ENCODE measurements at places on chromosomes 12 and 14.

- no peak for DNase-seq
Measured at GRCh38 chr12:106123551-106124081, 15.1 kb downstream of the NUAK1 start.

GRCh38 chr12:42807766-42808165, 218.2 kb upstream of the PRICKLE1 start:
- DNase-seq: no peak

DNA sequence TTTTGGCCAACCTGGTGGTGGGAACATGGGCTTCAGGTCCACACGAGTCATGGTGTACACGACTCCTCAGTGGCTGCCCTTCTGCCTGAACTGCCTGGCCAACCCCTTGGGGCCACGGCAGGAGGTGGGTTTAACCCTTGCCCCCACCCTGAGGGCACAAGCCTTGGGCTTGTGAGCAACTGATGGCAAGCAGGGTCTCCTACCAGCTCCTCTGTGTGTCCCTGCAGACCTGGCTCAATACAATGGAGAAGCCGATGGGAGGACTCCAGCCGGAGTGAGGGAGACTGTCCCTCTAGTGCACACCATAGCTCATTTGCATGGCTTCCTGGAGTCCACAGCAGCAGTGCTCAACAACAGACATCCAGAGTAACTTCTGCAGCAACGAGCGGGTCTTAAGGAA, 28.0 kb downstream of the JAG2 start:
- no peak for DNase-seq

DNA sequence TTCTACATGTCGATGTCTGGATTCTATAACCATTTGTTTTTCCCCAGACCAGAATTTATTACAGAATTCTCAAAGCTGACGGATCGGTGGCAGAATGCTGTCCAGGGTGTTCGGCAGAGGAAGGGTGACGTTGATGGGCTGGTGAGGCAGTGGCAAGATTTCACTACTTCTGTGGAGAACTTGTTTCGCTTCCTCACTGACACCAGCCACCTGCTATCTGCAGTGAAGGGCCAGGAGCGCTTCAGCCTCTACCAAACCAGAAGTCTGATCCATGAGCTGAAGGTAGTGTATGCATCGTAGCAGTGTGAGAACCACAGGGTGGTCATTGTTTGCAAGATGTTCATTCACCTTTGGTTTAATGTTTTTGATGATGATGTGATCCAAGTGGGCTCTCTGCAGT, 124.0 kb downstream of the ESR2 start:
- no peak for DNase-seq

DNA sequence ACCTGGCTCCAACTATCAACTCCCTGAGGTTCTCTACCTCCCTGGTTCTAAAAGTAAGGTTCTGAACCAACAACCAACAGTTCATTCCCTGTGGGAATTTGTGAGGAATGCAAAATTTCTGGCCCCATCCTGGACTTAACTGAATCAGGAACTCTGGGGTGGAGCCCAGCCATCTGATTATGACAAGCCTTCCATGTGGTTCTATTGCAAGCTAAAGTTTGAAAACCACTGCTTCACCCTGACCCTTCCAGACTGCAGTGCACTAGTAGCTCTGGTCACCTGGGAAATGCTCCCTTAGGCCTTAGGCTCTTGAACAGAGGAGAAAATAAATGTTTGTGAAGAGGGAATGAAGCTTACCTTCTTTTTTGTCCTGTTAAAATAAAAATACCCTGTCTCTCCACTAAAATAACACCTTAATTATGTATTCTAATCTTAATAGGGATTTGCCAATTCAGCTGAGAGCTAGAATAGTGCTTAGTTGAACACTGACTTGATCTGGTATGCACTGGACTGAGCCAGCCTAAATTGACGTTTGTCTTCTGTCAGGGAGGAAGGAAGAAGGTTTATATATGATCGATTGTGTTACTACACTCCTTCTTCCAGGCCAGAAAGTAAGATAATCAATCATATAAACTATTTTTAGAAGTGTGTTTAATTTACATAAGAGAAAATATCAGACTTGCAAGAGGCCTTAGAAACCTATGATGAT, 39.1 kb upstream of the DDHD1 start:
- no peak for DNase-seq

DNA sequence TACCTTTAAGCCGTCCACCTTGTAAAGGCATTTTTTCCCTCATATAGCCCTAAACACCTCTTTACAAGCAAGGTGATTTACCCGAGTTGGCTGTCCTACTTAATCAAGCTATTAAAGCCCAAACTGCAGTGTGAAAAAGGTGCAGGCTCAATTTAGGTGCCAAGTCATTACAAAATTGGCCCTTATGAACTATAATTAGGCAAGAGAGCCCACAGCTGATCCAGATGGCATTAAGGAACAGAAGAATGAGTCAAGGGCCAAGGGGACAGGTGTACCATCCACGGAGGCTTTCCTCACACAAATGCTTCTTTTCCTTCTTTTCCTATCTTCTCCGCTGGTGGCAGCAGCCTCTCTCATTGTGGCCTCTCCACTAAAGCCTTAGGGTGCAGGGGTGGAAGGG, 90.5 kb downstream of the TTC8 start:
- DNase-seq: no peak

DNA sequence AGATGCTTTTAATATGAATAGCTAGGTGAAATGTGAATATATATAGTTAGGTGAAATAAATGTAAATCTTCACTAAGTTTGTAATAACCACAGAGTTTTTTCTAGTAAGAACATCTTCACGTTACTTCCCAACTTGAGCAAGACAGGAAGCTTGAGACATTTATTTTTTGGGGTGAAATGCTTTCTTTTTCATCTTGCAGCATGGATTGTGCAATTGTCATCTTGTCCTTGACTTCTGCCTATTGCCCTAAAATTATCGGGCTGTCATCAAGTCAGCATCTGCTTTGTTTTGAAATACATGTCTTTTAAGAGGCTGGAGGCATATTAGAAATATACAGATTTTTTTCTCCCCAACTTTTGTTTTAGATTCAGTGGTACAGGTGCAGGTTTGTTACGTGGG, 433.9 kb downstream of the PCNX1 start:
- DNase-seq: no peak

DNA sequence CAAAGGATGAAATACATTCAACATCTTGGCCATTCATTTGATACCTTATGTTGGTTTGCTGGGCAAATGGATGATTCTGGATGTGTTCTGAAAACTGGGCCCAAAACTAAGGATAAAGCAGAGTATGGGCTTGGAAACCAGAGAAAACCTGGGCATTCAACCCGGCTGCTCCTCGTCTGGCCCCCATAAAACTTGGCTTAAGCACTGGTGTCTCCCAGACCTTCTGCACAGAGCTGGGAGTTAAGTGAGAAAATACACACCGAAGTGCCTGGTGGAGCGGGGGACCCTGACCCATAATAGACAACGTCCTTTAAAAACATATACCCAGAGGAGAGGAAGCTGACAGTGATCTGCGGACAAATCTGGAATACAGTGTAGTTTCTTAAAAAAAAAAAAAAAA, 112.5 kb downstream of the FOXN3 start:
- DNase-seq: no peak

GRCh38 chr14:96997996-96998395, 200.8 kb downstream of the VRK1 start:
- no peak for DNase-seq

GRCh38 chr12:118743896-118744700, 237.2 kb upstream of the SRRM4 start:
- no peak for DNase-seq

DNA sequence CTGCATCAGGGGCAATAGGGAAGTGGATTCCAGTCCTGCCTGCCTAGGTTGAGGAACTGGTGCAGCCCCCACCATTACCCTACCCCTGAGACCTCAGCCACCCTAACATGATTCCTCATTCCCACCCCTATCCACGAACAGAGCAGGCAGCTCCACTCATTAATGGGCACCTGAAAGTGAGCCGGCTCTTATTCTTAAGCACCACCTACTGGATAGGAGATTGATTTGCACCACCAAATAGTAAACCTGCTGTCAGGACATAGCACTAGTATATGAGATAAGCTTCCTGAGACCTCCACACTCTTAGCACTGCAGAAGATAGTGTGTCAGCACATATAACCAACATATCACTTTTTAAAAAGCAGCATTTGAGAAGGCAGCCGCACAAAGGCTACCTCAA, 573.2 kb downstream of the SOX5 start:
- DNase-seq: no peak

GRCh38 chr12:47828008-47828975, 8.6 kb upstream of the HDAC7 start:
- no peak for DNase-seq

GRCh38 chr12:9604287-9604686, 3.4 kb downstream of the KLRB1 start:
- no peak for DNase-seq

DNA sequence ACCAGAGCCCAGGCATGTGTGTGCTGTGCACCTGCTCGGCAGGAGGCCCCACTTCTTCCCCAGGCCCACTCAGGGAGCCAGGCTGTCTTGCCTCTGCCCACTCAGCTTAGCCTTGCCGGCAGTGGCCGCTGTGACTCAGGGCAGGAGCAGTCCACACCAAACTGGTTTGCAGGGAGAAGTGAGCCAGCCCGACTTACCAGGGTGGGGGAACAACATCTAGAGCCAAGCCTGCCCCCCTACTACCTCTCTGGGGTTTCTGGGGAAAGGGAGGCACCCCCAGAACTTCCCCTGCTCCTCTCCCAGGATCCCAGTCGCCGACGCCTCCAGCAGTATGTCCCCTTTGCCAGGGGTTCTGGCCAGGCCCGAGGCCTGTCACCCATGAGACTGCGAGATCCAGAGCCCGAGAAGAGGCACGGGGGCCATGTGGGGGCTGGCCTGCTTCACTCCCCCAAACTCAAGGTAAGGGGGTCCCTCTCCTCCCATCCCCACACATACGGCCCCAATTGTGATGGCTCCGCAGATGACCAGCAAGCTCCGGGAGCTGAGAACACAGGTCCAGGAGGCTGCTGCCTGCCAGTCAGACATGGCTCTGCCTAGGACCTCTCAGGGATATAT, 3.0 kb downstream of the PLEKHG6 start:
- DNase-seq: no peak

GRCh38 chr12:28051516-28052354, 79.2 kb upstream of the PTHLH start:
- DNase-seq: no peak

DNA sequence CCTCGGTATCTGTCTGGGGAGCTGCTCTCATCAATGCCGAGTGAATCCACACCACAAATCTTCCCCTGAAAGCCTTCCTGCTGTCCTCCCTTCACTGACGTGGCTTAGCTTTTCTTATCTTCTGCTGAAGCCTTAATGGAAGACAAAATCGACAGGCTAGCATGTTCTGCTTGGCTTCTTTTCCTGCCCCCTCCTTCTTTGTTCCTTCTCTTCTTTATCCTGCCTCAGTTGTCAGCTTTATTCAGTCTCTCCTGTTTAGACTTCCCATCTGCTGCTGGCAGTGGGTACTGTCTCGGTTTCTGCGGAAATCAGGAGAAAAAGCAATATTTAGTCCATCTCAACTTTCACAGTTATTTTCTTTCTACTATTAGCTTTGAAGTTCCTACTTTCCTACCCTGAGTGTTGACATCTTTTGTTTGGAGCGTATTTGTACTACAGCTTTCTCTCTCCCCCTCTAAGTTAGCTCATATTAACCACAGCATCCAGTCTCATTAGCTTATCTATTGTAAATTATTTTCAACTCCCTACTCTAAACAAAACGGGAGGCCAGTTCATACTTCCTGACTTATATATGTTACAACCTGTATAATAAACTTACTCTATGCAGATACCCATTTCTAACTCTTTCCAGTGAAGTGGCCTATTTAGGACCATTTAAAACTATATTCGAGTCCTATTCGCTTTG, 226.0 kb downstream of the DACT1 start:
- no peak for DNase-seq

DNA sequence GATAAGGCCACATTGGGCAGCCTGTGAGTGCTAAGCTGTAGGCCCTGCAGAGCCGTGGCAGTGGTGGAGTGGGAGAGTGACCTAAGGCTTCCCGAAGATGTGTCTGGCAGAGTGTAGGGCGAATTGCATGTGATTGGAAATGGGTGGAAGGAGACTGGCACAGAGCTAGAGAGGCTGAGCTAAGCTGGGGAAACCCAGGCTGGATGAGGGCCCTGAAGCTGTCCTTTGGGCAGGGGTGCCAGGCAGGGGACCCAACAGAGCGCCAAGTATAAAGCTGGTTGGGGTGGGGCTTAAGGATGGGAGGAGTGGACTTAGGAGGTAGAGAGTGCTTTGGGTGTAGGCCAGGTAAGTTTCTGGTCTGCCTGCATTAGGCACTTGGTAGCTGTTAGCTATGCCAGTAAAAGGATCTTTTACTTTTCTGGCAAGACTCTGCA, 47.9 kb downstream of the WDR20 start:
- no peak for DNase-seq

- no peak for DNase-seq
Measured at GRCh38 chr14:48568688-48569087, 893.3 kb upstream of the MDGA2 start.

DNA sequence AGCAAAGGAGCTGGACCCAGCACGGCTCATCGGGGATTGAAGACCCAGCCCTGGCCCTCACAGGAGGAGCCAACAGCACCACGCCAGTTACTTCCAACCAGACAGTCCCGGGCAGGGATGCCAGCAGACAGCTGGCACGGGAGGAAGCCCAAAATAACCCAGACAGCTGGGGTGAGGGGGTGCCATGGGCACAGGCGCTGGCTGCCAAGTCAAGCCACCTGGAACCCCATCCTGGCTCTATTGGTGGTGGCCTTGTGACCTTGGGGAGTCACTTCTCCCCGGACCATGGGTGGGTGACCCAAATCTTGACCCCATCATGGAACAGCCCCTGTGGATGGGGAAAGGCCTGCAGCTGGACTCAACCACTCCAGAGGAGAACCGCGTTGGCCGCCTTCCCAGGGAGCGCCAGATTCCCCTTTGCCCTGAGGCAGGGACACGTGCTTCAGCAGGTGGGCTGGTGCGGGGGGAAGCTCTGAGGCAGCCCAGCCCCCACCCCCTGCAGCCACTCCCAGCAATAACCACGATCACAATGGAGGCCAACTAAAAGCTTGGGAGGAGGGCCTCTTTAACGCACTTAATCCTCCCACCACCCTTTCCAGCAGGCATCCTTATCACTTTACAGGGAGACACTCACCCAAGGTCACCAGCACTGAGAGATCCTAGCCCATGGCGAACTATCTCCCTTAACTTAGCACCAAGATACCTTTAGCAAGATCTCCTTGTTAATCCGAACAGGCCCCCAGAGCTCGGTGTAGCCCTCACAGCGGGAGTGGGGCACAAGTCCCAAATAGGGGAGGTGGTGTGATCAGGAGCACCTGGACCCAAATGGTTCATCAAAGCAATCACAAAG, 4.7 kb upstream of the RHOF start:
- DNase-seq: no peak
